Iris pigment epithelial cell (primary cell): ENCODE measurements at places on chromosomes 11 and 22.

DNA sequence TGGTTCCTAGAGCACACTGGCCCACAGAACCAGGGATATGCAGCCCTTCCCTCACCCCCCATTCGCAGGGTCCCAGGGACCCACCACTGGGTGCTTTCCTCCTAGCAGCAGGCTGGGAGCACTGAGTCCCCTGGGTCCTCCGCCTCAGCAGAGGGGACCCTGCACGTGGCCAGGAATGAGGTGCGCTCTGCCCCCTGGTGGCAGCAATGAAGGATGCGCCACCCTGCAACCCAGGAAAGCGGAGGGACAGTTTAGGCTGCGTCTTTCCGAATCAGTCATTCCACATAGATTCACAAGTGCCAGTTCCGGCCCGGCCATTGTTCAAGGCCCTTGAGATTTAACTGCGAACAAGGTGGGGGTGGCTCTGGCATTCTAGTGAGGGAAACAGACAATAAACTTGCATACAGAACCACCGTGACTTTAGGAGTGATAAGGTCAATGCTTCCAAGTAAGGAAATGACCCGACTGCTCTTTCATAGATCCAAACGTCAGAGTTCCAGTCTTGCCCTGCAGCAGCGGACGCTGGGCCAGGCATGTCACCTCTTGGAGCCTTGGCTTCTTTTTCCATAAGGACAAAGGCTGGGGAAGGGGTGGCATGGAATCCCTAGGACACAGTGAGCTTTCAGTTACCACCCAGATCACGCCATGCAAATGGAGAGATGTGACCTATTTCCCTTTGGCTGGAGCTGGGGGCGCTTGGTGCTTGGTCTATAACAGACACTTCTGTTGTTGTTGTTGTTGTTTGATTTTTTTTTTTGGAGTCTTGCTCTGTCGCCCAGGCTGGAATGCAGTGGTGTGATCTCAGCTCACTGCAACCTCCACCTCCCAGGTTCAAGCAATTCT is 7.7 kb downstream of the RIN1 start:
- DNase-seq, result peak; percentile 50

DNA sequence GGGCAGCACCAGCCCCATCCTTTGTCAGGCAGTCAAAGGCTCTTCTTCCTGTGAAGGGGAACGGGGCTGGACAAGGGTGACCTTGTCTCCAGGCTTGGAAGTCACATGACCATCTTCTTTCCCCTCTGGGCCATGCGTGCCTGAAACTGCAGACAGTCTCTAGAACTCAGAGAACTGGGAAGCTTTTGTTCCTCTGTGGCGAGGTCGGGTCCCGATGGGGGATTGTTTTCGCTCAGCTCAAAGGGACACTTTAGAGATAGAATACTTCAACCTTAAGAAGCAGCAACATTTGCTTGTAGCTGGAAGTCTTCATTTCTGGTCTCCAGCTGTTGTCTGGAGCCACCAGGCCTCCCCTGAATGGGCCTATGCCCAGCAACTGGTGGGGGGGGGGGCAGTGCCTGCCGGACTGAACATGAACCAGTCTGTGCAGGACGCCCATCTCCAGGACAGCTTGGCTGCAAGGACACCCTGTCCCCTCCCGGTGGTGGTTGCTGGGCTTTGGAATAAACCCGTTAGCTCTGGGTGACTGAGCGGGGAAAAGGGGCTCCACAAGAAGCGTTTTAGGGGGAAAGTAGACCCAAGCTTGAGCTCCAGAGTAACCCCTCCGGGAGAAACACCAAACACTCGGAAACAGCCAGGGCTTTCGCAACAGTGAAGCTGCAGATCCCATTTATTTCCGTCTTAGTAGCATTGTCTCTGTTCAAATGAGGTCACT is 55.7 kb upstream of the EMID1 start:
- no peak for DNase-seq

DNA sequence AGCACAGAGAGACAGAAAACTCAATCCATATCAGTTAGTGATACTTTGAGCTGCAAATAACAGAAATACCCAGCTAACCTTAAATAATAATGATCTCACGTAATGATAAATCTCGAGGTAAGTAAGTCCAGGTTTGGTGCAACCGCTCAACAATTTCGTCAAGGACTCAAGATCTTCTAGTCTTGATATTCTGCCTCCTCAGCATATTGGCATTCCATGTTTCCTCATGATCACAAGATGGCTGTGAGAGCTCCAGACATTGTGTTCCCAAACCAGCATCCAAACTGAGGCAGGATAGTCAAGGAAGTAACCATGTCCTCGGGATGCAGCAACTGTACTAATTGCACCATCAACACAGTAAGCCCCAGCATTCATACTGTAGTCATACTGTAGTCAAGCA is 7.5 kb upstream of the LARGE1 start:
- no peak for DNase-seq

DNA sequence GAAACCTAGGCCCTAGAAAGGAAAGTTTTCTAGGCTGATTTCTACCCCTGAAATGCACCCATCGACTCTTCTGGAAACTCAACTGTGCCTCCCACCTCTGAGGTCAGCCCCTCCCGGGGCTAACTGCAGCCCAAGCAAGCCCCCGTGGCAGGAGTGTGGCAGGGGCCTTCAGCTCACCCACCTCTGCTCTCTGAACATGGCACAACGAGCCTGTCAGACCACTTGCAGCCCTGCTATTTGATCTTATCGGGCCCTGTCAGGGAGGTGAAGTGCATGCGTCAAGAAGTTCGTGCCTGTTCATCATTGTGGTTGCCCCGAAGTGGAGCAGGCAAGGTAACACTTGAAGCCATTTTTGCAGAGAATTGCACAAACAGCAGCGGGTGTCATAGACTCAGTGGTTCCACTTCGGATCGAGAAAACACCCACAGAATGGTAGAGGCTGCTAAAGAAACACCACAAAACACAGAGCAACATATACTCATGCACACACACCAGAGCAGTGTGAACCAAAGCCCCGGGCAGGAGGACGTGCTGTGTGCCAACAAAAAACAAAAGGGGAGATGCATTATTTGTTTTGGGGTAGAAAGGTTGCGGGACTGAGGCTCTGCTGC is 262.7 kb downstream of the ETS1 start:
- no peak for DNase-seq

GRCh38 chr22:36385491-36386350 is 2.0 kb downstream of the MYH9 start:
- no peak for DNase-seq

GRCh38 chr11:133903875-133904817 is 52.6 kb downstream of the IGSF9B start:
- DNase-seq, result no peak

- no peak for DNase-seq
These were observed 12.5 kb downstream of the PHF21A start for GRCh38 chr11:46108751-46109150.

- no peak for DNase-seq
These were observed 19.2 kb upstream of the ASPHD2 start for GRCh38 chr22:26409719-26410335.

DNA sequence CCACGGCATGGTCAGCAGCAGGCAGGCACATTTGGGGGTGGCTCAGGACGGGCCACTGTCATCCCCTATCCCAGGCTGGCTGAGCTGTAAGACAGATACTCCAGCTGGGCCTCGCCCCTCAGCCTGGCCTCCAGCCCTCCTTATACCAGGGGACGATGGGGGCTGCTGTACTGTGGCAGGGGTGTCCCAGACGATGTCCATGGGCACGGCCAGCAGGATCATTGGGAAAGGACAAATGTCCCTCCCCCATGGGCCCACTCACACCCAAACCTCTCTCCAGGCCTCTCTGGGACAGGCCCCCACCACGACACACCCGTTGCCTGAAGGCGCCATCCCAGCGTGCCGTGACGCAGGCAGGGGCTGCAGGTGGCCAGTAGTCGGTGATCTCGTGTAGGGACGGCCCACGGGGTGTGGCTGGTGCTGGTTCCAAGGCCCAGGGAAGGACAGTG is 1.5 kb upstream of the IL17REL start:
- no peak for DNase-seq

- no peak for DNase-seq
These were observed 6.5 kb downstream of the APOL2 start for GRCh38 chr22:36232715-36233401.

- no peak for DNase-seq
These were observed 25.7 kb upstream of the TUB start for GRCh38 chr11:8055091-8055835.

- DNase-seq, result no peak
These were observed 5.7 kb upstream of the ABTB2 start for GRCh38 chr11:34363363-34364084.

GRCh38 chr11:47565340-47566148 is at the start of gene PTPMT1:
TSS of gene PTPMT1 (plus strand) at chr11:47565599. CDS start at chr11:47565623, 24 bp downstream.
- peak; percentile 74 for DNase-seq

DNA sequence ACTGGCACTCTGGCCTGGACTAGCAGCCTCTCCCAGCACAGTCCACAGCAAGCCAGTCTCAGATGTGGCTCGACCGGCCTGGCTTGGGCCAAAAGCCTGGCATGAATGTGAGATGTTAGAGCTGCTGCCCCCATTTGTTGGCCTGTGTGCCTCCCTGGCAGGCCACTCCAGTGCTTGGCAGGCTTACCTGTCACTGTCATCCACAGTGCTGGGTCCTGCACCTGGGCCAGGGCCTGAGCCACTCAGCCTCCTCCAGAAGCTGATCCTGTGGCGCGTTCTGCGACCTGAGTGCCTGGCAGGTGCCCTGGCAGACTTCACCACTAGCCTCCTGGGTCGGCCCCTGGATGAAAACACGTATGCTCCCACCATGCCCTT is 36.1 kb downstream of the RRP8 start:
- DNase-seq, result no peak

GRCh38 chr11:120248551-120249278 is 8.8 kb downstream of the POU2F3 start:
- DNase-seq, result peak; percentile 39

DNA sequence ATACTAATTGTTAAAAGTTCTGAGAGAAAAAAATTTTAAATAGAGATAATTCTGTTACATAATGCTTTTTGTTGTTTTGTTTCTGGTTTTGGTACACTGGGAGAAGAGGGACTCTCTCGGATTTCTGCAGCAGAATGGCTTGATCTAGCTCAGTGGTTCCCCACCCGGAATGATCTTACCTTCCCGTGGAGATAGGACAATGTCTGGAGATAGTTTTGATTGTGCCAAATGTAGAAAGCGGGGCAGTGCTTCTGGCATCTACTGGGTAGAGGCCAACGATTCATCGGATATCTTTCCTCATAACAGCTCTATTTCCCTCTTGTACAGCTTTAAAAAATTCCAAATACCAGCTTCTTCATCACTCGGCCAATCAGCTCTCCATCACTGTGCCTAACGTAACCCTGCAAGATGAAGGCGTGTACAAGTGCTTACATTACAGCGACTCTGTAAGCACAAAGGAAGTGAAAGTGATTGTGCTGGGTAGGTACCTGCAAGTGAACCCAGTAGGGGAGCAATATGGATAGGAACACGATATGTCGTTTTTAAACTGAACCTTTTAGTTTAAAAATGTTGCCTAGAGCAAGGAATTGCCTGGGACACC is 13.2 kb downstream of the CRTAM start:
- DNase-seq, result no peak

DNA sequence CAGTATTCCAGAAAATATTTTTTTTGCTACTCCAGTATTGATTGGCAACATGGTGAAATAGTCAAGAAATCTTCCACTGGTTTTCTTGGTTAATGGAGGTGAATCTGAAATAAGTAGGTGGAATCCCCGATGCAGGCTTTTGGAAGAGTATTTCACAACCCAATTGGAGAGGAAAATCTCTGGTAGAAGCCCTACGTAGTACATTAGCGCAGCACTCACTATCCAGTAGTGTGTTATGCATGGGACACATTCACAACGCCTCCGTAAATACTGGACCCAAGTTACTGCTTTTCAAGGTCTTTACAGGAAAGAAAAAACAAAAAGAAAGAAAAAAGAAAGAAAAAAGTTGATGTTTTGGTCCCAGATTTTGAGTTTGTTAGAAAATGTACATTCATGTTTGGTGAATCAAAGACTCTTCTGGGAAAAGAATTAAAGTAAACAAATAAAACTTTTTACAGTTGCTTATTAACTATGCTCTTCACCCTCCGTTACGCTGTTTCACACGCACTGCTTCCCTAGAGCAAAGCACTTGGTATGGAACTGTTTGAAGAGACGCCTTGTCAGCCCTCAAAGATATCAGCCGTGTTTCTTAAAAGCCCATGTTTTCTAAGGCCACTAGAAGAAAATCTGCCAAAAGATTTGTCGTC is 170.4 kb upstream of the CTSC start:
- no peak for DNase-seq

- DNase-seq, result no peak
These were observed 724.2 kb downstream of the NTM start for GRCh38 chr11:132094598-132094997.

DNA sequence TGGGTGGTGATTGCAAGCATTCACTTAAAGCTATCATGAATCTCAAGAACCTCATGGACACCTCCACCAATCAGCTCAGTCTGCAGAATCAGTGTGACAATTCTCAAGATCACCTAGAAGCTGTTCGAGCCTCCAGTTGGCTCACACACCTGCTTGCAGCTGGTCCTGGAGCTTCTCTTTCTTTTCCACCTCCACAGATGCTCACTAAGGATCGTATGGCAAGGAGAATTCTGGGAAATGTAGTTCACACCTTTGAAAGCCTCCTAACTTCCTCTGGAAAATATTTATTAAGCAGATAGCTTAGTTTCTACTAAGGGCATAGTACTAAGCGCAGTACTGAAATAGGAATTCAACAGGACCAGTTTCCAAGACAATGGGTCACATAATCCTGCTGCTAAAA is 26.2 kb downstream of the FSHB start:
- no peak for DNase-seq

DNA sequence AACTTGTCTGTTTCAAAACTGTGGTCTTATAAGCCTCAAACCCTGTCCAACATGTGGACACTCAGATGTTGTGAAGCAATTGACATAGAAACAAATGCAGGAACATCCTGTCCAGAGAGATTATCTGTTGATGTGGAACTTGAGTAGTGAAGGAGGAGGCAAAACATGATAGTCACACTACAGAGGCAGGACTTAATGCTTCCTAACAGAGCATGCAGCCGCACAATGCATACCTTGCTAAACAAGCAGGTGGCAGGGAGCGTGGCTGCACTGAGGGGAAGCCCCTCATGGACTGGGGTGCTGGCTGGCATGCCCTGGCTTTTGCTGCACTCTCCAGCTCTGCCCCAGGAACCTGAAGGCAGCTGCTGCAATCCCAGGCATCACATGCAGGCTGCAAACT is 5.3 kb downstream of the C22orf39 start:
- peak; percentile 59 for DNase-seq

- no peak for DNase-seq
These were observed 53.4 kb downstream of the SCGB1A1 start for GRCh38 chr11:62472063-62472884.

DNA sequence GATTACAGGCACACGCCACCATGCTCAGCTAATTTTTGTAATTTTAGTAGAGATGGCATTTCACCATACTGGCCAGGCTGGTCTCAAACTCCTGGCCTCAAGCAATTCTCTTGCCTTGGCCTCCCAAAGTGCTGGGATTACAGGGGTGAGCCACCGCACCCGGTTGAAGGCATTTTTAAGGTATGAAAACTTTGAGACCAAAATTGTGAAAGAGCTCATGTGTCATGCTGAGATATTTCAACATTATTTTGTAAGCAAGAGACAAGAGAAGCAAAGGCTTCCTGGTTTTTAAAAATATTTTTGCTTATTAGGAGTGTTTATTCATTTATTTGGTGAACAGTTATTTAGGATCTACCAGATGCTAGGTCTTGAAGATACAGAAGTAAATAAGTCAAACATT is 6.8 kb downstream of the NHERF4 start:
- DNase-seq, result peak; percentile 56

- no peak for DNase-seq
These were observed 17.7 kb downstream of the APLP2 start for GRCh38 chr11:130087294-130087926.
